Mammary epithelial cell (primary cell): ENCODE measurements at places on chromosomes 1 and 21. TPM values are rescaled to one million over a fixed set of nuclear protein-coding genes. Genes with fewer than 3 reads are reported as not detected.

PRRX1 gene
- total RNA-seq: 0.24 TPM in 1 of 2 replicates, not detected in the other

CD5L gene
- not detected in 2 replicates for total RNA-seq

NES gene
- 49.0 TPM for total RNA-seq

EFNA3 gene
- 2.2 TPM for total RNA-seq

RORC gene
- total RNA-seq: 0.33 TPM

SPRR3 gene
- total RNA-seq: not detected
